GM23338 (cell line): ENCODE measurements at places on chromosomes 7 and 10. TPM values are rescaled to one million over a fixed set of nuclear protein-coding genes. Genes with fewer than 3 reads are reported as not detected.
A peak's percentile ranks its signal among the peaks of the same experiment; 100 is the strongest.

GRCh38 chr7:8190119-8190895, 71.7 kb downstream of the ICA1 start:
- no peaks in the 10 kb centered on the region for H3K36me3 ChIP-seq
- H3K27me3 ChIP-seq = no peaks in the 10 kb centered on the region
- H3K4me3 ChIP-seq = no peak overlapping the region
- H3K4me1 ChIP-seq = peaks cover 12% of the 10 kb centered on the region
- DNase-seq = peak; percentile 82
- H3K27ac ChIP-seq = peak overlapping the region; percentile 34

- no peaks in the 10 kb centered on the region for H3K27me3 ChIP-seq
- no peaks in the 10 kb centered on the region for H3K36me3 ChIP-seq
- no peaks in the 10 kb centered on the region for H3K4me1 ChIP-seq
- no peak for DNase-seq
- H3K4me3 ChIP-seq = no peak overlapping the region
- H3K27ac ChIP-seq = no peak overlapping the region
Measured at GRCh38 chr10:93977442-93977841, 16.3 kb upstream of the PLCE1 start.

- H3K4me1 ChIP-seq = peaks cover 19% of the 10 kb centered on the region
- no peaks in the 10 kb centered on the region for H3K36me3 ChIP-seq
- H3K27me3 ChIP-seq = no peaks in the 10 kb centered on the region
- H3K27ac ChIP-seq = no peak overlapping the region
Measured at GRCh38 chr7:47323904-47324303, 258.0 kb downstream of the TNS3 start.

- peak; percentile 94 for DNase-seq
- H3K4me1 ChIP-seq = peaks cover 19% of the 10 kb centered on the region
- no peaks in the 10 kb centered on the region for H3K36me3 ChIP-seq
- peak overlapping the region; percentile 79 for H3K27ac ChIP-seq
- peak overlapping the region; percentile 26 for H3K4me3 ChIP-seq
Measured at GRCh38 chr7:133196856-133197612, 55.8 kb upstream of the EXOC4 start.

GRCh38 chr7:142569851-142570250, 179.4 kb upstream of the PRSS1 start:
- H3K27me3 ChIP-seq = no peaks in the 10 kb centered on the region
- H3K36me3 ChIP-seq = no peaks in the 10 kb centered on the region
- H3K27ac ChIP-seq = no peak overlapping the region
- no peaks in the 10 kb centered on the region for H3K4me1 ChIP-seq
- no peak overlapping the region for H3K4me3 ChIP-seq

DNA sequence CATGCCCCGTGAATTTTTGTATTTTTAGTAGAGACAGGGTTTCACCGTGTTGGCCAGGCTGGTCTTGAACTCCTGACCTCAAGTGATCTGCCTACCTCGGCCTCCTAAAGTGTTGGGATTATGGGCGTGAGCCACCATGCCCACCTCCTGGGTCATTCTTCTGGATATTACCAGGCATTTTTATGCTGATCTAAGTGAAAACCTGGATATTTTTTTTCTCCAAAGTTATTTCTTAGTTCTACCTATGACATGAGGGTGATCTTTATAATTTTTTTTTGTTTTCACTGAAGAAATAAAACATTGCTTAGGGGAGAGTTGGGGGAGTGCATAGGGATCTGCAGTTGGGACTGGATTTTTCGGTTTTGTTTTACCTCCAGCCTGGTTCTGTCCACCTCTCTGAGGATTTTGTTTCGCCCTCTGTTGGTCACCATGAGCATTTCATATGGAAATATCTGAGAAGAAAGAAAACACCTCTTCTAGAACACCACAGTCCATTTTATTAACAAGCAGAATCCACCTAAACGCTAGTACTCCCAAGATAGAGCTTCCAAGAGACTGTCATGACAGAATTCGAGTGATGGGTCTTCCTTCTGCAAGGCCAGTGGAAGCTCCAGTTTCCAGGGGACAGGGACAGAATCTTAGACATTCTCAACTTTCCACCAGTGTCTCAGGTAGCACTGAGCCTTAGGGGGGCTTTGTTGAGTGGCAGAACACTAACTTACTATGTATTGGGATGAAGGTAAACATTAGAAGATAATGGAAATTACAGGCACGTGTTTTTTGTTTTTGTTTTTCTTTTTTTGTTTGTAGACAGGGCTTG, 33.4 kb upstream of the AFAP1L2 start:
- DNase-seq = peak; percentile 50
- H3K4me3 ChIP-seq = no peak overlapping the region
- peaks cover 9% of the 10 kb centered on the region; the same call in 1 of the 2 replicates for H3K36me3 ChIP-seq
- no peaks in the 10 kb centered on the region for H3K27me3 ChIP-seq
- H3K4me1 ChIP-seq = no peaks in the 10 kb centered on the region

GRCh38 chr10:85946713-85947326, 419.8 kb downstream of the GRID1 start:
- DNase-seq = no peak
- no peaks in the 10 kb centered on the region; the same call in 1 of the 2 replicates for H3K36me3 ChIP-seq
- H3K4me1 ChIP-seq = no peaks in the 10 kb centered on the region
- H3K27ac ChIP-seq = no peak overlapping the region
- H3K4me3 ChIP-seq = no peak overlapping the region

DNA sequence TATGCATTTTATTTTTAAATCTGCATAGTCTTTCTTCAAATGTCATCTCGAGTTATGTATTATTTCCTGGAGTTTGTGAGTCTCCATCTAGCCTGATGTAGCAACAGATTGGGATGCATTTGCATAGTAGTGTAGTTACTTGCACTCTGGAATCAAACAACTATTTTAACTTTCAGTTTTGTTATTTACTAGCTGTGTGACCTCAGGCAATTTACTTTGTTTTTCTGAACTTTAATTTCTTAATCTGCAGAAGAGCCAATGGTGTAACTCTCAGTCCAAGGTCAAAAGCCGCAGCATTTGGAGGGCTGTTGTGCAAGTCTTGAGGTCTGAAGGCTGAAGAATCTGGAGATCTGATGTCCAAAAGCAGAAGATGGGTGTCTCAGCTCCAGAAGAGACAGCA, 175.8 kb upstream of the SORCS1 start:
- H3K36me3 ChIP-seq = no peaks in the 10 kb centered on the region
- no peak for DNase-seq
- H3K4me3 ChIP-seq = no peak overlapping the region
- no peaks in the 10 kb centered on the region for H3K4me1 ChIP-seq

DNA sequence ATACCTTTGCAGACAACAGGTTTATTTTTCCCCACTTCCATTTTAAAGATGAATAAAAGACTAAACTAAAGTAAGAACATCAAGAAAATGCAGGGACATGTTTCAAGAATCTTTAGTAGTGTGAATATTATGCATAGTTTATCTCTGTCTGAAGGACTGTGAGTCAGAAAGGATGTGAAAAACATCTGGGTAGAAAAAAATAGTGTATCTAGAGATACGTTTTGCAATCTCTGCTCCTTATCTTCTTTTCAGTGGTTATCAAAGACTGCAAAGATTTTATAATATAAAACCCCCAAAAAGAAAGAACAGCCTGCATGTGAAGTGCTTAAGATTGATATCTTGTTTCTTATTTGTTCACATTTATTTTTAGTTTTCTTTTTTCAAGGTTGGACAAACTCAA, 101.9 kb upstream of the ARHGAP21 start:
- no peaks in the 10 kb centered on the region for H3K36me3 ChIP-seq
- no peak for DNase-seq
- no peak overlapping the region for H3K27ac ChIP-seq
- no peak overlapping the region for H3K4me3 ChIP-seq
- H3K4me1 ChIP-seq = no peaks in the 10 kb centered on the region

DNA sequence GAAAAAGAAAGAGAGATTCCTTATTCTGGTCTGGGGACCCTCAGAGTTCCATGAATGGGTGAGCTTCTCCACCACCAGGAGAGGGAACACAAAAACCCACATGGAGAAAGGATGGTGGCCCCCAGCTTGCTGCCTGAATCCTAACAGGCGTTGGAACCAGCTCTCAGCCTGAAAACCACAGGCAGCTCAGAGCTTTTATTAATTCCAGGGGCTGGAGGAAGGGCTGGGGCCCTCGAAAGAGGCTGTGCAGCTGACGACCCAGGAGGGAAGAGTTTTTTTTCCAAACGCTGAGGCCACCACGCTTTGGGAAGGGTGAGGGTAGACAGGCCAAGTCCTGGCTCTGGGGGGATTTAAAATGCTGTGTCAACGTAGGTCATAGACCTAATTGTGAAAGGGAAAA, 10.8 kb upstream of the ELN start:
- no peaks in the 10 kb centered on the region for H3K27me3 ChIP-seq
- H3K4me1 ChIP-seq = no peaks in the 10 kb centered on the region; the same call in 1 of the 2 replicates
- no peak for DNase-seq
- H3K36me3 ChIP-seq = no peaks in the 10 kb centered on the region
- H3K4me3 ChIP-seq = no peak overlapping the region
- H3K27ac ChIP-seq = no peak overlapping the region

DNA sequence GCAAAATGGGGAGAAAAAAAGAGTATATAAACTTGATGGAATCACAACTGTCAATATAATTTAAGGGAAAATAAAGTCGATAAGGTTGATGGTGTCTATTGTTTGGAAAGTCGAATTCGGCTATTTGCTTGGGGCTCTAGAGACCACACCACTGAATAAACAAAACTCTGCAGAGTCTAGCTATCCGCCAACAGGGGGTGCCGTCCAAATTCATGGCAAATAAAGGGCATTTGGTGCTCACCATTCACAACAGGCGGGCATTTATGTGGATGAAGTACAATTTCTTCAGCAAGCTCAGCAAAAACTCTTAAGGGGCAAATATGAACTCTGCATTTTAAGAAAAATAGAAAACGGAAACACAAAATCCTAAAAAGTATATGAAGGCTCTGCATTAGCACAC, 23.3 kb downstream of the CD36 start:
- H3K27ac ChIP-seq = no peak overlapping the region
- H3K36me3 ChIP-seq = no peaks in the 10 kb centered on the region
- no peak overlapping the region for H3K4me3 ChIP-seq
- peak; percentile 67 for DNase-seq

PON1 gene
- 0.69 and 1.5 TPM in 2 replicates for total RNA-seq

SAMD9L gene
- total RNA-seq = not detected in 2 replicates

MRLN gene
- not detected in 2 replicates for total RNA-seq

TUBB8 gene
- total RNA-seq = 1.1 and 1.4 TPM in 2 replicates

STOX1 gene
- total RNA-seq = 2.2 and 2.7 TPM in 2 replicates

UCN3 gene
- total RNA-seq = not detected in 2 replicates
